ENCODE measurements at places on chromosomes 12 and 14.

DNA sequence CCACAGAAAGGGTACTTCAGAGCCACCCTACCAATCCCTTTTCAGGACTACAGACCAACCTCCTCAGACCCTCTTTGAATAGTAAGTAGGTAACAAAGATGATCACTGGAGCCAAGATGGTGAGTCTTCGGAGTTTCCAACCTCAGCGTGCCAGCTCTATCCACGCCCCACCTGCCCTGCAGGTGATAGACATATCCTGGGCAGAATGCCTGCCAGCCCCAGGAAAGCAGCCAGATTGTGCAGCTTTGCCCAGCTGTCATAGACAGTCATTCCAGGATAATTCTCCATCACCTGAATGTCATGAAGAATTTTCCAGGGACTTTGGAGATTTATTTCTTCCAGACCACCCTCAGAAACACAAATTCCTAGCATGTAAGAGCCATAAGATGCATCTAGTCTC is 434.4 kb downstream of the RGS6 start:
- no peak for DNase-seq

DNA sequence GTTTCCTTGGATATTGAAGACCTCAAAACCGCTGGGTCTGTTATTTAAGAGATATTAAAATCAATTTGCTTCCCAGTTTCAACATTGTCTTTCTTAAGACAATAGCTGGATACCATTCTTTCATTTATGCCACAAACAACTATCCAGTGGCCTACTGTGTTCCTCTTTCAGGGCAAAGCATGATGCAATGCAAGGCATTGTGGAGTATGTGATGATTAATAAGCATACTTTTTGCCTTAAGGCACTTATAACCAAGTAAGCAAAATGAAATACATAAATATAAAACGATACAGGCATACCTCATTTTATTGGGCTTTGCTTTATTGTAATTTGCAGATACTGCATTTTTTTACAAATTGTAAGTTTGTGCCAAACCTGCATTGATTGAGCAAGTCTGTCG is 45.5 kb downstream of the SCN8A start:
- DNase-seq = no peak

GRCh38 chr14:71555654-71556559 is 376.3 kb upstream of the RGS6 start:
- no peak for DNase-seq

DNA sequence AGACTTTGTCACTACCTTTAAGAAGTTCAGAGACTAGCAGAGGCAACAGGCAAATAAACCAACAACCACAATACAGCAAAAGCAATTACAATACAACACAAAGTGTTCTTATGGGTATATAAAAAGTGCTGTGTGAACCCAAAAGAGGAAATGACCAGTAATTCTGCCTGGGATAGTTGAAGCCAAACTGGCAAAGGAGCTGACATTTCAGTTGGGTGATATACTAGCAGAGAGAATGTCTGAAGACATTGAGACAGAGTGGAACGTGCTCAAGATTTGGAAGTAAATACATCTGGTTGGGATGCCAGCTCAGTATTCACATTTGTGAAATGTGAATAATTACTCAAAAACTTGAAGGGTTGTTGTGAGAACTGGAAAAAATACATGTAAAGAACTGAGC is 80.6 kb upstream of the GTF2A1 start:
- no peak for DNase-seq

GRCh38 chr12:73612551-73612950 is 925.1 kb upstream of the ATXN7L3B start:
- no peak for DNase-seq

DNA sequence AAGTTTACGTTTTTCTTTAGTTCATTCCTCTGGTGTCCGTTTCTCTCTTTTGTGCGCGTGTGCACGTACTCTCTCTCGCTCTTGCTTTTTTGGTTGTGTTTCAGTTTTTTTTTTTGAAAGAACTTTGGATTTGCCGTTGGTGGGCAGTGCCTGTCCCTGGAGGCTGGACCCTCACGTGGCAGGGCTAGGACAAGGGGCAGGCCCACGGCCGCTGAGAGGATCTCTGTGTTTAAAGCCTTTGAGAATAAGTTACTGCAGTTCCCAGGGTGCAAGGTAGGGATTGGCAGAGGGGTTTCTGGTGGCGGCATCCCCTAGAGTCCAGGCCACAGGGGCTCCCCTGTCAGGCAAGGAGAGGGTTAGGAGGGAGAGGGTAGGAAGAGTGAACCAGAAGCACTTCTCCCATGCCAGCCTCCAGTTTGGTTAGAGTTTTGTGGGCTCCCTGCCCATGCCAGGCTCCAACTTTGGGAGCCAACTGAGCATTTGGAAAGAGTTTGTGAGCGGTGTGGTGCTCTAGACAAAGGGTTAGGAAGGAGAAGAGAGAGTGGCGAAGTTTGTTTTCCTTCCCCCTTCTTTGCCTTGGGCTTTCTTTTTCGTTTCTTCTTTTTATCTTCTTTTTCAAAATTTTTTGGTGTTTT is 30.5 kb downstream of the ZFHX2 start:
- no peak for DNase-seq

GRCh38 chr14:67010602-67011001 is 178.6 kb upstream of the GARIN2 start:
- no peak for DNase-seq

DNA sequence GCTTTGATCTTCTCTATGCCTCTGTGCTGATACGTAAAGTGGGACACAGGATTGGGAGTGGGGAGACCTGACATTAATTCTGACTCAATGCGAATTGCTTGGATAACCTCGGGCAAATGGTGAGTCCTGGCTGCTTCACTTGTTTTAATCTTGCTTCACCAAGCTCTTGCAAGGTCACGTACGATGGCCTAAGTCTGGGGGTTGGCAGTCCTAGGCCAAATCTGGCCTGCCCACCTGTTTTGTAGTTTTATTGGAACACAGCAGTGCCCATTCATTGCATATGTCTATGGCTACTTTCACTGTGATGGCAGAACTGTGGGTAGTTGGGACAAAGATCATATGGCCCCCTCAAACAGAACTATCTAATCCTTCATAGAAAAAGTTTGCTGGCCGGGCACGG is 13.4 kb downstream of the CLSTN3 start:
- no peak for DNase-seq

GRCh38 chr14:38496092-38496491 is 240.2 kb upstream of the CLEC14A start:
- DNase-seq = no peak

- DNase-seq = no peak
These were observed 505 bp upstream of the DENND5B start for GRCh38 chr12:31591380-31591901.

GRCh38 chr14:101899263-101899662 is 65.1 kb upstream of the DYNC1H1 start:
- DNase-seq = no peak

DNA sequence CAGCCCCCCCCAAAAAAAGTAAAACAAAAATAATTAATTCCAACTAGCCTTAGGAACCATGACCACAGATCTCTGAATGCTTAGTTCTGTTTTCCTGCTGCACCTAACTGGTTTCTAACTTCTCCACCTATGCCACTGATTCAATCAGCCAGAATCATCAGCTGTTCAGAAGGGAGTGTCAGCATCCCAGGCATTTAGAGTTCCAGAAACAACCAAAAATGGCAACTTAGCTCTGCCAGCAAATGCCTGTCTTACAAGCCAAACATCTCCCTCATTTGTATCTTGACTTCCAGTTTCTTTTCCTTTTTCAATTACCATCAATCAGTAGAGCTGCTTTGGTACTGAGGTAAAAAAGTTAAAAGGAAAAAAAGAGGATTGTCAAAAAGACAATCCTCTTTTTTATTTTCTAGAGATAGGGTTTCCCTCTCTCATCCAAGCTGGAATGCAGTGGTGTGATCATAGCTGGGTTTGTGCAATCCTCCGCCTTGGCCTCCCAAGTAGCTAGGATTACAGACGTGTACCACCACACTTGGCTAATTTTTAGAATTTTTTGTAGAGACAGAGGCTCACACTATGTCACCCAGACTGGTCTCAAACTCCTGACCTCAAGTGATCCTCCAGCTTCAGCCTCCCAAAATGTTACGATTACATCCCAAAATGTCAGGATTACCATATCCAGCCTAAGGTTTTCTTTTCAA is 45.2 kb upstream of the ISM2 start:
- no peak for DNase-seq

DNA sequence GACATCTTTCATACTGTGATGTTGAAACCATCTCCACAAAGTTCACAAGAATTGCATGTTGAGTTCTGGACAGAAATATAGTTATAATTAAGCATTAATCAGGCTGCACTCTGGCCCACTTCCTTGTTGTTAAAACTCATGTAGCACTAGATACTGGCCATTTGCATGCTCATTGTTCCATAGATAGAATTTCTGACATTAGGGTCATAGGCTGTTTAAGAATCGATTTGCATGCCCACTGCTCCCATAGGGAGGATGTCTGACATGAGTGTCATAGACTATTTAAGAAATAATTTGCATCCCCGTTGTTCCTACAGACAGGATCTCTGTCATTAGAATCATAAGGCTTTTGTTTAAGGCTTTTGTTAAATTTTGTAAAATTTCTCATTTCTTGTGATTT is 50.2 kb downstream of the MYF5 start:
- DNase-seq = no peak

GRCh38 chr12:120257041-120257821 is 8.3 kb downstream of the PXN start:
- DNase-seq = peak; percentile 74

DNA sequence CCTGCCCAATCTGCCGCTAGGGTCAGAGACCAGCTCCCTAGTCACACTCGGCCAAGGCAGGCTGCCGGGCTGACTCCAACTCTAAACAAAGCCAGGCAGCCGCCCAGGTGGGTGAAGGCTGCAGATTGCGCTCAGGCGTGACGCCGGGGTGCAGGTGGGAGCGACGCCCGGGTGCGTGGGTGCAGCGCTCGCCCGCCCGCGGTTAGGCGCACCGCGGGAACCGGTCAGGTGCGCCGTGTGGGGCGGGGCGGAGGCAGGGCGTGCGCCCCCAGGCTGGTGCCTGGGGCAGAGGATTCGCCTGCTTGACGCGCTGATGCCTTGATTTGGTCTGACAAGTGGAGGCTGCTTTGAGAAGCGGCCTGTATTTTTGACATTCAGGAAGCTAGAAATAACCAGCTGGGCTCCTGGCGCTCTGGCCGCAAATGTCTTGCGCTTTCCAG is 126.7 kb upstream of the HIF1A start:
- peak; percentile 39 for DNase-seq

DNA sequence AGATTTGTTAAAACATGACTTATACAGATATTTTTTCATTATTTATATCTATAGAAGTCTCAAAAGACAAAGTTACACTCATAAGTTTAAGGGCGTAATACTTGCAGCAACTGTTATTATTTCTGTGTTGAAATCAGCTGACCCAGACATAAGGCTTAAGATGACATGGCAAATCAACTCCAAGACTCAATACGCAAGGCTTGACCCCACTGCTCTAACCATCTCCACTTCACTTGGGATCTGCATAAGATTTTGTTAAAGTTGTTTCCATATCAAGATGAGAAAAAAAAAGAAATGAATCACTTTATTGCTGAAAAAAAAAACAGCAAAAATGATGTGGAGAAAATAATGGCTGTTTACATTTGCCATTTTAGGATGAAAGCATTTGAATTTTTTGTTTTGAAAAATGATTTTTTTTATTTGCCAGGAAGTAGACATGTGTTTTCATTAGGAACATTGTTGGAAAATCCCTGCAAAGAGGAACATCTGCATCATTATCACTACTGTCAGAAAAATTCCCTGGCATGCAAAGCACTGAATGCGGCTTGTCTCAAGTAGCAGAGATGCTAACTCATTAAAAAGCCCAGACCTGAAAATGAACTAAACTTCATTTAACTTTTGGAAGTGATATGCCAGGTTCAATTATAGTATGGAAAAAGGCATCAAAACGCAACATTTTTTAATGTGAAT is 73.5 kb downstream of the LIN7A start:
- no peak for DNase-seq

- no peak for DNase-seq
These were observed 151.2 kb upstream of the C14orf180 start for GRCh38 chr14:104428333-104428851.

DNA sequence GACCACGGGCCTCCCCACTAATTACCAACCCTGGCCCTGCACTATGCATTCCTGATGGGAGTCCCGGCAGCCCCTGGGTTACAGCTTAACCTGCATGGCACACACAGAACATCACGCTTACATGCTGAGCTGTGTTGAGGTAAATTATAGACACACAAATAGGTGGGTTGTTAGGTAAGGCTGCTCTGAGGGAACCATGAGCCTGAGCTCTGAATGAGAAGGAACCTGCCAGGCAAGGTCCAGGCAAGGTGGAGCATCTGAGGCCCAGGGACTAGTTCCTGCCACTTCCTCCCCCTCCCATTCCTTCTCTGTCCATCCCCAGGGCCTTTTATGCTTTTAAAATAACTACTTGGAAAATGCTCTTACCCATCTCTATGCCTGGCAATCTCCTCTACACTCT is 82.7 kb upstream of the ESRRB start:
- DNase-seq = no peak

- DNase-seq = no peak
These were observed 274.7 kb downstream of the SEC23A start for GRCh38 chr14:38828183-38828827.

DNA sequence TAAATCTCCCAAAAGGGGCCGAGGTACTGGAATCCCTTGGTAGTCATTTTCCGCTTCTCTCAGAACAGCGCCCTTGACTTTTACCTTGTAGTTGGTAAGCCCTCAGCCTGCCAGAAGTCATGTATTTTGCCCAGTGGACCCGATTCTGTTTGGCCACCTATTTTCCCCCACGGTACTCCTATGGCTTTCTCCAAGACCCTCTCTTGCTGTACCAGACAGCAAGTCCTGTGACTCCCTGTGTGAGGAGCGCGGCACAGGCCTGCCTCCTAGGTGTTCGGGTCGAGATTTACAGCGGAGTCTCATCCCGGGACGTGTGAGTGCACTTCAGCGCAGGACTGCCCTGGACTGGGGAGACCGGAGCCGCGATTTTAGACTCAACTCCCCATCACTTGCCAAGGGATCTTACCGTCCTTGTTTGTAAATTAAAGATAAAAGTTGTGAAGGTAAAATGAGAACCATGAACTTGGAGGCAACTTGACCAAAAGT is 1.1 kb upstream of the MBD6 start:
- DNase-seq = peak; percentile 38

DNA sequence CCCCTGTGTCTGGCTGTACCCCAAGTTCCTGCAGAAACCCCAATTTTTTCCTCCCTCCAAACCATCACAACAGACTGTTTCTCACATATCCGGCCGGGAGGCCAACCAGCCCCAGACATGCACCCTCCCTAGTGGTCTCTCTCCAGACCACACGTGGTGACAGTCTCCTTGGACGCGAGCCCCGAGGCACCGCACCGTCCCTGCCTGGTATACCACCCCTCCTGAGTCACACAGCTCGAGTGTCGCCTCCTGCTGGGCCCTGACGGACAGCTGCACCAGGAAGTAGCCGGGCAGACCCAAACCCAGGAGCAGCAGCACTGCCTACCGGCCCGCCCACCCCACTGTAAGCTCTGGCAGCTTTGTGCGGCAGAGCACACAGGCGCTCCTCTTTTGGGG is 97.4 kb downstream of the RFLNA start:
- DNase-seq = no peak

DNA sequence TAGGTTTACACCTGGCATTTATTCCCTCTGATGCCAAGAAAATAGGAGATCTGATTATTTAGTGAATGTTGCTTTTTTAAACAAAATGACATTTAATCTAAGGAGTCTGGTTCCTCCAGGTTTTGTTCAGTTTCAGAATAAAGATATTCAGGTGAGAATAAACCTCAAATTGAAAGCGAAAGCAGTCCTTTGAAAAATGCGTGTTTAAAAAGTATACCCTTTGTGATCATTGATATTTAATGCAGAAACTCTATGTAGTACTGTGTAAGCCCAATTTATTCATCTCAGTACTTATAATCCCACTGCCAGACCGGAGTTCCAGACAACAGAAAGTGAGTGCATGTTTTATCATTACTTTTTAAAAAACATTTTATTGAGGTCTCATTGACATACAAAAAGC is 210.2 kb downstream of the KCNC2 start:
- DNase-seq = no peak
